Panc1 (cell line): ENCODE measurements at places on chromosomes 16 and 17.

- no peak overlapping the region for H3K4me3 ChIP-seq
- no peaks in the 10 kb centered on the region for H3K36me3 ChIP-seq
- 0 out of 2 replicates have a peak, but pooled peaks cover 11% of the 10 kb centered on the region for H3K4me1 ChIP-seq
- H3K27me3 ChIP-seq = no peaks in the 10 kb centered on the region
- H3K27ac ChIP-seq = no peak overlapping the region
Observed at GRCh38 chr17:76935331-76935730, 67.1 kb downstream of the MGAT5B start.

DNA sequence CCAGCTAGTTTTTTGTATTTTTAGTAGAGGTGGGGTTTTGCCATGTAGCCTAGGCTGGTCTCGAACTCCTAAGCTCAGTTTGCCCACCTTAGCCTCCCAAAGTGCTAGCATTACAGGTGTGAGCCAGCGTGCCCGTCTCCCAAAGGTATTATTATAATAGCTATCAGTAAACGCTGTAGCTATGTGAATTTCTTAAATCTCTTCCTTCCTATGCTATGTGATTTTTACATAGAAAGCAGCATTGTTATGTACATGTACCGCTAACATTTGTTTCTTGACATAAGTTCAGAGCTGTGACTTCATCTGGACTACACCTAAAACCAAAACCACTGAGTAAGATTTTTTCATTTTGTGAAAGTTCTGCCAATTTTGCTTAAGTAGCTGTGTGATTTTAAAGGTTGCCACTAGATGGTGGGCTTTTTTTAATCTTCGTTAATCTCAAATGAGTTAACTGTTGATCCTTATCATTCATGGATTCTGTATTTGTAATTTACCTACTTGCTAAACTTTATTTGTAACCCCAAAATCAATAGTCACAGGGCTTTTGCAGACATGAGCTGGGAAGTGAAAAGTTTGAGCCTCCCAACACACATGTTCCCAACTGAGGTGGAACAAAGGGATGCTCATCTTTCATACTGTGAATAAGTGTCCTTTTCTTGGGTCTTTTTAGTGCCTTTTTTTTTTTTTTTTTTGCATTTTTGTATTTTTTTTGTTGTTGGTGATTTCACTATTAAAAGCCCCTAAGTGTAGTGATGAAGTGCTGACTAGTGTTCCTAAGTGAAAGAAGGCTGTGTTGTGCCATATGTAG, 21.9 kb downstream of the PRKAR1A start:
- H3K4me1 ChIP-seq = no peaks in the 10 kb centered on the region
- no peak for DNase-seq
- peaks cover 26% of the 10 kb centered on the region for H3K36me3 ChIP-seq
- H3K27ac ChIP-seq = no peak overlapping the region

- no peak overlapping the region for H3K4me3 ChIP-seq
- no peaks in the 10 kb centered on the region for H3K27me3 ChIP-seq
- no peak for DNase-seq
- H3K36me3 ChIP-seq = no peaks in the 10 kb centered on the region
- H3K4me1 ChIP-seq = no peaks in the 10 kb centered on the region
- no peak overlapping the region for H3K27ac ChIP-seq
Observed at GRCh38 chr16:55559233-55559632, 7.3 kb upstream of the CAPNS2 start.

DNA sequence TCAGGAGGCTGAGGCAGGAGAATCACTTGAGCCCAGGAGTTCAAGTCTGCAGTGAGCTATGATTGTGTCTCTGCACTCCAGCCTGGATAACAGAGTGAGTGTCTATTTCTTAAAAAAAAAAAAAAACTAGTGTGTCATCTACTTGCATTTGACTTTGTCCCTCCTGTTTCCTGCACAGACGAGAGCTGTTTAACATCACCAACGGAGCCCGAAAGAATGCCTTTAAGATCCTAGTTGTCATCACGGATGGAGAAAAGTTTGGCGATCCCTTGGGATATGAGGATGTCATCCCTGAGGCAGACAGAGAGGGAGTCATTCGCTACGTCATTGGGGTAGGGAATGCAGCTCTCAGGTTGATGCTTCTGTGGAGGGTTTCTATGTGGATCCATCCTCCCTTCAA, 13.4 kb downstream of the ITGAM start:
- H3K27ac ChIP-seq = no peak overlapping the region
- H3K4me1 ChIP-seq = peaks cover 4% of the 10 kb centered on the region; the same call in 1 of the 2 replicates
- H3K4me3 ChIP-seq = no peak overlapping the region
- no peaks in the 10 kb centered on the region for H3K27me3 ChIP-seq
- no peaks in the 10 kb centered on the region for H3K36me3 ChIP-seq

DNA sequence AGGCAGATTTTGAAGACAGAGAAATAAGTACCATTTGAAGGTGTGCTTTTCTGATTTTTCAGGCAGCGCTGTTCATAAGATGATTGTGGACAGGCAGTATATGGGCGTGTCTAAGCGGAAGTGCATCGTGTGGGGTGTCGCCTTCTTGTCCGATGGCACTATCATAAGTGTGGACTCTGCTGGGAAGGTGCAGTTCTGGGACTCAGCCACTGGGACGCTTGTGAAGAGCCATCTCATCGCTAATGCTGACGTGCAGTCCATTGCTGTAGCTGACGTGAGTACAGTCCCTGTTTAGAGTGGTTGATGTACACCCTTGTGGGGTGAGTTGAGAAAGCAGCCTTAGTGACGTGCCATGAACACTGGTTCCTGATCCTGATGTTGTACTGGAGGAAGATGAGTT, 10.7 kb downstream of the UTP4 start:
- H3K36me3 ChIP-seq = peaks cover 13% of the 10 kb centered on the region
- H3K27me3 ChIP-seq = no peaks in the 10 kb centered on the region
- no peaks in the 10 kb centered on the region for H3K4me1 ChIP-seq
- no peak for DNase-seq
- H3K4me3 ChIP-seq = no peak overlapping the region

DNA sequence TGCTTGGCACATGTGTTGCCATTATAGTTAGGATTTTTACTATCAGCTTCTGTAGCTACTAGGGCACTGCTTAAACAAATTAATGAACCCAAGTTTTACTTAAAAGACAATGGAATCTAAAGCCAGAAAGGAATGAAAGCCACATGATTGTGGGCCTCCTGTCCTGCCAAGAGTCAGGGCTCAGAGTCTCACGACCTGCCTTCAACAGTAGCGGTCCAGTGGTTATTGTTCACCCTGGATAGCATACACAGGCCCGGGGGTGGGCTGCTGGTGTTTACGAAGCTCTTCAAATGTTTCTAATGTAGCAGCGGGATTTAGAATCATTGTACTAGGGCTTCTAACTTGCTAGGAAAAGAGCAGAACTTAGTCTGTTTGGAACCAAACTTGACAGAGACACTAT, 7.8 kb downstream of the GABARAPL2 start:
- no peaks in the 10 kb centered on the region for H3K4me1 ChIP-seq
- no peak for DNase-seq
- H3K4me3 ChIP-seq = no peak overlapping the region

DNA sequence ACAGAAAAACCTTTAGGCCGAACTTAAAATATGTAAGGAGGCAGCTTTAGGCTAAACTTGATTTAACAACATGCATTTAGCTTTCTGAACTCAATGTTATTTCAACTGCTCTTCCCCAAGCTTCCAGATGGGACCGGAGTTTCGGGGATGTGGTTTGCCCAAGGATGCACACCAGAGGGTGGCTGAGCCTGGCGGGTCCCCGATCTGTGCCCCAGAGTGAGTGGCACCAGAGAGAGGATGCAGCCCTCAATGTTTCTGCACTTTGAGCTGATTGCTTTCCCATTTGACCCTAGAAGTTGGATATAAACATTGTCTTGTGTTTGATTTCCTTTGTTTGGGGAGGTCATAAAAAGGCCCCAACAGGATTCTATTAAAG, 348.0 kb upstream of the TNRC6C start:
- H3K4me3 ChIP-seq = no peak overlapping the region
- no peak for DNase-seq
- H3K27ac ChIP-seq = no peak overlapping the region
- no peaks in the 10 kb centered on the region for H3K36me3 ChIP-seq

DNA sequence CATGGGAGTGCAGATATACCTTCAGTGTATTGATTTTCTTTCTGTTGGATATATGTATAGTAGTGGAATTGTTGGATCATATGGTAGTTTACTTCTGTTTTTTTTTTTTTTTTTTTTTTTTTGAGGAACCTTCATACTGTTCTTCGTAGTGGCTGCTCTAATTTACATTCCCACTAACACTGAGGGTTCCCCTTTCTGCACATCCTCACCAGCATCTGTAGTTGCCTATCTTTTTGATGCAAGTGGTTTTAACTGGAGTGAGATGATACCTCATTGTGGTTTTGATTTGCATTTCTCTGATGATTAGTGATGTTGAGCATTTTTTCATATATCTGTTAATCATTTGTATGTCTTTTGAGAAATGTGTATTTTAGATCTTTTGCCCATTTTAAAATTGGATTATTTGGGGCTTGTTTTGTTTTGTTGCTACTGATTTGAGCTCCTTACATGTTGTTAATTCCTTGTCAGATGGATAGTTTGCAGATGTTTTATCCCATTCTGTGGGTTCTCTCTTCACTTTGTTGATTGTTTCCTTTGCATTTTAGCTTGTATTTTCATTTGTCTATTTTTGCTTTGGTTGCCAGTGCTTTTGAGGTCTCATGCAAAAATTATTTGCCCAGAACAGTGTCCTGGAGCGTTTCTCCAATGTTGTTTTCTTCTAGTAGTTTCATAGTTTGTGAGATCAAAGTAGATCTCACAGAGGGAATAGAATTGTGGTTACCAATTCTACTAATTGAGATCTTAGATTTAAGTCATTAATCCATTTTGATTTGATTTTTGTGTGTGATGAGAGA, 25.0 kb upstream of the BCAS3 start:
- H3K4me1 ChIP-seq = no peaks in the 10 kb centered on the region
- H3K36me3 ChIP-seq = no peaks in the 10 kb centered on the region; the same call in 1 of the 2 replicates
- DNase-seq = no peak
- no peak overlapping the region for H3K4me3 ChIP-seq
- no peaks in the 10 kb centered on the region for H3K27me3 ChIP-seq

GRCh38 chr16:66701026-66701425, 4.5 kb upstream of the CMTM4 start:
- no peak overlapping the region for H3K4me3 ChIP-seq
- H3K4me1 ChIP-seq = no peaks in the 10 kb centered on the region
- no peak overlapping the region for H3K27ac ChIP-seq
- no peaks in the 10 kb centered on the region for H3K36me3 ChIP-seq
- no peak for DNase-seq
- no peaks in the 10 kb centered on the region for H3K27me3 ChIP-seq

DNA sequence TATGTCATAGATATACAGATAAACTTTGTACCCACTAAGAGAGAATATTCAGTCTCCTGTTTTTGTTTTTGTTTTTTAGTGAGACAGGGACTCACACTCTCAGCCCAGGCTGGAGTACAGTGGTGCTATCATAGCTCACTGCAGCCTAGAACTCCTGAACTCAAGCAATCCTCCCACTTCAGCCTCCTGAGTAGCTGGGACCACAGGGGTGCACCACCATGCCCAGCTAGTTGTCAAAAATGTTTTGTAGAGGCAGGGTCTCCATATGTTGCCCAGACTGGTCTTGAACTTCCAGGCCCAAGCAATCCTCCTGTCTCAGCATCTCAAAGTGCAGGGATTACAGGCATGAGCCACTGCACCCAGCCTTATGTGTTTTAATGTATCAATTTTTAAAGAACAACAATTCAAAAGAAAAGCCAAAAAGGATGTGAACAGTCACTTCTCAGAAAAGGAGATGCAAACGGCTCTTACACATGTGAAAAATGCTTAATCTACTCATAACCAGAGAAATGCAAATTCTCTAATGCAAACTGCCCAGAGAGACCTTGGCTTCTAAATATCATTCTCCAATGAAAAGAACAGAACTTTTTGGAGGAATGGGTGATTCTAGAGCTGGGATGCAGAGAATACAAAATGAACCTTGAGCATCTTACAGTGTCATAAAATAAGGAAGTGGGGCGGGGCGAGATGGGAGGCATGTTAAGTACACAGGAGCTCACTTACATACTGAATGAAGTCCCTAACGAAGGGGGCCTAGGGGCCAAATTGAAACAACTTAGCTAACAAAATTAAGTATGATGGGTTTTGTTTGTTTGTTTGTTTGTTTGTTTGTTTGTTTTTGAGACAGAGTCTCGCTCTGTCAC, 7.3 kb upstream of the CMTM3 start:
- H3K27ac ChIP-seq = no peak overlapping the region
- no peaks in the 10 kb centered on the region for H3K4me1 ChIP-seq
- H3K4me3 ChIP-seq = no peak overlapping the region
- no peaks in the 10 kb centered on the region for H3K36me3 ChIP-seq
- H3K27me3 ChIP-seq = no peaks in the 10 kb centered on the region

DNA sequence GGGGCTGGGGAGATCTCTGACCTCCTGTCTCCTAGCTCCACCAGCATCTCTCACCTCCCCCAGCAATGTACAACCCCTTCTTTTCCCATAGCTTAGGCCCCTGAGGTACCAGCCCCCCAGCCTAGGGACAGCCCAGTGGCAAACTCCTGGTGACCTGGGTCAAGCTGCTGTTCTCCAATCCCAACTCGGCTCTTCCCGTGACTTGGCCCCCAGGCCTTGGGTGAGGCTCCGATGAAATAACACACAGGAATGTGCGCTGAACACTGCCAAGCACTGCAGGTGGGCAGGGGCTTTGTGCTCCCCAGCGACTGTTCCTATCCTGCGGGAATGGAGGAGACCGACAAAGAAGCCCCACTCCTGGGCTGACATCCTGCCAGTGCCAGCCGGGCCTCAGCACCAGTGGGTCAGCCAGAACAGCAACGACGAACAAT, 63.7 kb upstream of the AMZ2 start:
- H3K27ac ChIP-seq = no peak overlapping the region
- H3K27me3 ChIP-seq = no peaks in the 10 kb centered on the region
- no peak overlapping the region for H3K4me3 ChIP-seq
- H3K36me3 ChIP-seq = no peaks in the 10 kb centered on the region

GRCh38 chr16:84074721-84075120, 32.1 kb upstream of the SLC38A8 start:
- H3K27ac ChIP-seq = no peak overlapping the region
- no peak for DNase-seq
- no peaks in the 10 kb centered on the region for H3K27me3 ChIP-seq
- H3K4me3 ChIP-seq = no peak overlapping the region
- H3K36me3 ChIP-seq = peaks cover 2% of the 10 kb centered on the region; the same call in 1 of the 2 replicates

- no peaks in the 10 kb centered on the region for H3K36me3 ChIP-seq
- H3K4me1 ChIP-seq = no peaks in the 10 kb centered on the region
- no peak overlapping the region for H3K27ac ChIP-seq
- DNase-seq = no peak
- H3K27me3 ChIP-seq = peaks cover 3% of the 10 kb centered on the region; the same call in 1 of the 2 replicates
Observed at GRCh38 chr17:51398128-51398525, 137.8 kb downstream of the UTP18 start.

GRCh38 chr16:2273484-2273883, 5.6 kb upstream of the RNPS1 start:
- H3K4me3 ChIP-seq = no peak overlapping the region
- no peak for DNase-seq
- no peaks in the 10 kb centered on the region for H3K27me3 ChIP-seq
- H3K4me1 ChIP-seq = peaks cover 7% of the 10 kb centered on the region
- H3K36me3 ChIP-seq = no peaks in the 10 kb centered on the region

GRCh38 chr17:51319186-51319585, 58.8 kb downstream of the UTP18 start:
- no peaks in the 10 kb centered on the region for H3K4me1 ChIP-seq
- H3K27ac ChIP-seq = no peak overlapping the region
- peaks cover 2% of the 10 kb centered on the region; the same call in 1 of the 2 replicates for H3K27me3 ChIP-seq
- no peak overlapping the region for H3K4me3 ChIP-seq
- DNase-seq = no peak

- H3K4me1 ChIP-seq = no peaks in the 10 kb centered on the region
- H3K27me3 ChIP-seq = no peaks in the 10 kb centered on the region
- DNase-seq = no peak
- no peak overlapping the region for H3K4me3 ChIP-seq
- no peak overlapping the region for H3K27ac ChIP-seq
Observed at GRCh38 chr17:79057737-79058385, 16.8 kb upstream of the ENGASE start.
